ENCODE measurements at places on chromosomes 2 and 18.

GRCh38 chr18:69308619-69309018 is 92.1 kb upstream of the DOK6 start:
- no peak for DNase-seq

DNA sequence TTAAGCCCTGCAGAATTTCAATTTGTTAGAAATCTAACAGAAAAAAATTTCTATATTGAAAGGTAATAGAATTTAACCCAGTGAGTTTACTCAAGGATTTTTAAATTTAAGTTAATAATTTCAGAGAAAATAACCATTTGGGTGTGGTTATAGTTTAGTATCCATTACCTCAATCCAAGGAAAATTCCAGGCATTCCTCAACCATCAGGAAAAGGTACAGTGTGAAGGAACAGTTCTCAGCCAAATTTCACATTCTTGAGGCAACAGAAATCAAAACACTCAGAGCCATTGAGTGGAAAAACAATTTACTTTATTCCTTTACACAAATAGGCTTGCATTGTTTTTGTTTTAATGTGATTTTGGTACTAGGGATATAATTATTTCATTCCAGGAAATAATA is 45.6 kb downstream of the ONECUT2 start:
- no peak for DNase-seq

DNA sequence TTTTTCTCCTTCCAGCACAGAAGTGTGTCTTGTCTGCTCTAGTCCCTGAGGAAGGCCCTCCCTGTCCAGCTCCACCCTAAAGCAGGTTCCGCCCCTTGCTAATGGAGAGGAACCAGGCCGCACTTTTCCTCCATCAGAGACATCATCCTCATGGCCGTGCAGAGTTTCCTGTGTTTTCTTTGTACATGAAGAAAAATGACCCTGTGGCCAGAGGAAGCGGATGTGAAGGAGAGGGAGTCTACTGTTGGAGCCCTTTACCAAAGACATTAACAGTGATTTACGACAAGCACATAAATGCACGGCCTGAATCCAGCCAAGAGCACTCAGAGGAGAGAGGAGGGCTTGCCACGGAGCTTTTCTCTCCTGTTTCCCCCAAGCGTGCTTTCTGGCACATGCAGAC is 109.5 kb downstream of the RNF144A start:
- DNase-seq = no peak

GRCh38 chr2:47043142-47043890 is 111.8 kb downstream of the STPG4 start:
- DNase-seq = no peak

GRCh38 chr18:78431606-78432005 is 548.0 kb upstream of the SALL3 start:
- no peak for DNase-seq

All from anterior cingulate cortex (tissue), 58 donors.